ENCODE measurements at places on chromosomes 12 and 14.
A peak's percentile ranks its signal among the peaks of the same experiment; 100 is the strongest.

DNA sequence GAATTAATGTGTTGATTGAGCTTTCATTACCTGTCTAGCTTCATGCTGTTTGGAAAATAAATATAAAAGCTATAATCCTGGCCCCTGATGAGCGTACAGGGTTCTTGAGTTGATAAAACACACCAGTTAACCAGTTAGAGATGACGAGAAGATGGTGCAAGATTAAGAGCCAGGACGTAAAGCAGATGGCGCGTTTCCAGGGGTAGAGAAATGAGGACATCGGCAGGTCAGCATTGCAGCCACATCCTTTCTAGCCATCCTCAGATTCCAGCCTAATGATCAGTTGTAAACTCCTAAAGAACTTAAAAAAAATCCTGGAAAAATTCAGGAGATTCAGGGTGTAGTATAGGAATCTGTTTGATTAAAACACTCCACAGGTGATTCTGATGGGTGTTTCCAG is 203.7 kb downstream of the CACNA1C start:
- no peak for DNase-seq

- DNase-seq, result no peak
Observed at GRCh38 chr12:106957583-106957982, 1.9 kb downstream of the TMEM263 start.

DNA sequence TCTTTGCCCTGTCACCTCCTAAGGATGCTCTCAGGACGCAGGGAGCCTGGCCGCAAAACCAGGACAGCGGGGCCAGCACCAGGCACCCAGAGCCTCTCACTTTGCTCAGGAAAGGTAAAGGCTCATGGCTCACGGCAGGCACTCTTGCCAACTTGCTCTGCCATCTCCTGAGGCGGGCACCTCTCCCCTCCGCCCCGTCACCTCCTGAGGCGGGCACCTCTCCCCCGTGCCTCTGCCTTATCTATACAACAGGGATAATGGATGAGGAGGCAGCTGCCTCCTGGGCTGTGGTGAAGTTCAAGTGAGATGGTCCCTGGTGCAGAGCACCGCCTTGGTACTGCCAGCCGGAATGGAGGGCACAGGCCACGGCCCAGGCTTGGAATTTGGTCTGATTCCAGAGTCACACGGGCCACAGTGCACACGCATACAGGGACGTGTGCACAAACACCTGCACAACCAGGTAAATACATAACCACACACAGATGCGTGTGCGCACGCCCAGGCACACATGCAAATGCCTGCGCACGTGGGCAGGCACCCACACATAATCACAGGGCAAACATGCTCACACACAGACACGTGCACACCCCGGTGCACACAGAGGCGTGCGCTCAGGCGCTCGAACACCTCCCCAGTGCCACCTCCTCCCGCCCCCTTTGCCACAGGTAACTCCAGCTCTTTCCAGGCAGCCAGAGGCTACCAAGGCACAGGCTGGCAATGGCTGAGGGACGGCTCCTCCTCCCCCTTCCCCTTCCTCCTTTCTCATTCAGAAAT is 11.6 kb downstream of the DEGS2 start:
- no peak for DNase-seq

DNA sequence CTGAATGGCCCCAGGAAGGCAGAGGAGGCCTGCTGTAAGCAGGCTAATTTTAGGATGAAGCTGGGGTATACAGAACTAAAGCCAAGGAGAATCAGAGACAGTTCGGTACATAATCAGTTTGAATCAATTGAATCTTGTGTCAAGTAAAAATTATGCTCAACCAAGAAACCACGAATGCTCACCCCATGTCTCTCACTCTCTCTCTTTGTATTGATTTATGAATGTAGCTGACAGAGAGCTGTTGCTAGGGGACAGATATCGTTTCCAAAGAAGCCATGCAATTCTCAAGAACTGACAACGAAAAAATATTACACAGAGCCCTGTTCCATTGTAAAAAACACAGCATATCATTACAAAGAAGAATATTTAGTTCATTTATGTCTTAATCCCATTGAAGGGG is 151.1 kb upstream of the PKP2 start:
- DNase-seq, result no peak

GRCh38 chr14:103095210-103095778 is 769 bp downstream of the EXOC3L4 start:
- no peak for DNase-seq

GRCh38 chr12:10165421-10165820 is 6.5 kb downstream of the OLR1 start:
- DNase-seq, result no peak

GRCh38 chr14:68145036-68145435 is 325.5 kb downstream of the RAD51B start:
- DNase-seq, result no peak

DNA sequence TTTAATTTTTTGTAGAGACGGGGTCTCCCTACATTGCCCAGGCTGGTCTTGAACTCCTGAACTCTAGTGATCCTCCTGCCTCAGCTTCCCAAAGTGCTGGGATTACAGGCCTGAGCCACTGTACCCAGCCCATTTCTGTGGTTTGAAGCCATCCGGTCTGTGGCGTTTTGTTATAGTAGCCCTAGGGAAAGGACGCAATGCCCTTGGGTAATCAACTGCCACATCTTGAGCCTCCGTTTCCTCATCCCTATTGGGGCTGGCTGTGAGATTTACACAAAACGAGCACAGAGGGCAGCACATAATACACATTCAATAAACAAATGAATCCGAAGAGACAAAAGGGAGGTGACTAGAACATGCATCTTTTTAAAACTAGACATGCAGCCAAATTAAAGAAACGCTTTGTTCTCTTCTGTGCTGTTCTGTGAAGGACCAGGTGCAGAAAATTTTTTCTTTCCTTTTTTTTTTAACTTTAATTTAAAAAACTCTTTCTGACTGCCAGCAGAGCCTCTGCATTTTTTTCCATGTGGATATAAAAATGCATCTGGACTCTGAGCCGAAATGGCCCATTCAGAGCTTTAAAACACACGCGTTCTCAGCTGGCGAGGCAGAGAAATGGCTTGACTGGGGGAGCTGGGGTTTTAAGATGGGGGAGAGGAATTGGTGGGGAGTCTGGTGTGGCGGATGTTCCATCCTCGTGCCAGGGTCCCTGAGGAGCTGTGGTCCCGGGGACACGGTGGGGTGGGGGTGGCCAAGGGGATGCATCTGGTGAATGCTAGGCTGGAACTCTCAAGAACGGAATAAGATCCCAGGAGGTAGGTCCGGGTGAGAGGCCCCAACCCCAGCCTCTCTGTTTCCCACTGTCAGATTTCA is 119.0 kb downstream of the RBM19 start:
- no peak for DNase-seq

GRCh38 chr14:65302571-65303189 is 109.8 kb upstream of the FUT8 start:
- no peak for DNase-seq

DNA sequence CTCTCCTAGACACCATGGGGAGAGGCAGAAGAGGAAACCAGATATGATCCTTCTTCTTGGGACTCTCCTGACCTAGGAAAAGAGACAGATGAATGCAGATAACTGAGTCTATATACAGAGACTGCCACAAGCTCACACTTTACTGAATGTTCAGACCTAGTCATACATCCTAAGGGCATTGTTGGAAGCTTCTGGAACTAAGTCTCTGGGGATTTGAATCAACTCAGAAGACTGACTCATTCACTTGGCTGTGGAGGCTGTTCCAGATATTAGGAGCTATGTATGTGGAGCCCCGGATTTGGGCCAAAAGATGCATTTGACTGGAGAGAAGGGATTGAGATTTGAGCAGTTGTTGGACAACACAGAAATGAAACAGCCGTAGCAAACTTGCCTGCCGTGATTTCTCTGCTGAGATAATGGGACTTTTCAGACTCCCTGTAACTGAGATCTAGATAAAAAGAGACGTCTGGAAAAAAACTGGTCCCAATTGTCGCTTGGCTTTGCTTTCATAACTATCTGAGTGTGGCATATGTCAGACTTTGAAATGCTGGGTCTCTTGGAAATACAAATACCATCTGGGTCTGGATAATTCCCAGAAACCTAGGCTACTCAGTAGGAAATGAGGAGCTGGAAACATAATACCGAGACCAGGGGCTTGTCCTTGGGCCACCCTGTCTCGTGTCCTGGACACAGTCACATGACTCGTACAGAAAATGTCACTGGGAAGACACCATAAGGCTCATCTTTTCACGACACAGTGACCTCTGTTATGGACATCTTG is 396.8 kb downstream of the NUAK1 start:
- DNase-seq, result peak; percentile 55

DNA sequence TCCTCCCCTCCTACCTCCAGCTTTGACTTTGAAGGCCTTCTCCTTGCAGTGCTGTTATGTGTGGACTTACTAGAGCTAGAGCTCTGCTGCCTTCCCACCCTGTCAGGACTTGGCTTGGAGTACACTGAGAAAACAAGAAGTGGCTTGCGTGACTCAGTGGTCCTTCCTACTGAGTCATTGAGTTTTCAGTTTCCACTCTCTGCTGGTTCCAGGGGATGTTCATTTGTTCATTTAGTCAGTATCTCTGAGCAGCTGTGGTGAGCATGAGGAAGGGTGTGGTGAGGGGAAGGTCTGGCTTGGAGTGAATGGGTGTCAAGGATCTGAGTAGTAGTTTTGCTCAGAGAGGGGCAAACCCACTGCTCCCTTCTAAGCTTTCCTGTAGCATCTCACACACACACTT is 17.2 kb upstream of the ELK3 start:
- DNase-seq, result no peak

- DNase-seq, result no peak
Observed at GRCh38 chr14:96297000-96297399, 41.0 kb downstream of the BDKRB1 start.

DNA sequence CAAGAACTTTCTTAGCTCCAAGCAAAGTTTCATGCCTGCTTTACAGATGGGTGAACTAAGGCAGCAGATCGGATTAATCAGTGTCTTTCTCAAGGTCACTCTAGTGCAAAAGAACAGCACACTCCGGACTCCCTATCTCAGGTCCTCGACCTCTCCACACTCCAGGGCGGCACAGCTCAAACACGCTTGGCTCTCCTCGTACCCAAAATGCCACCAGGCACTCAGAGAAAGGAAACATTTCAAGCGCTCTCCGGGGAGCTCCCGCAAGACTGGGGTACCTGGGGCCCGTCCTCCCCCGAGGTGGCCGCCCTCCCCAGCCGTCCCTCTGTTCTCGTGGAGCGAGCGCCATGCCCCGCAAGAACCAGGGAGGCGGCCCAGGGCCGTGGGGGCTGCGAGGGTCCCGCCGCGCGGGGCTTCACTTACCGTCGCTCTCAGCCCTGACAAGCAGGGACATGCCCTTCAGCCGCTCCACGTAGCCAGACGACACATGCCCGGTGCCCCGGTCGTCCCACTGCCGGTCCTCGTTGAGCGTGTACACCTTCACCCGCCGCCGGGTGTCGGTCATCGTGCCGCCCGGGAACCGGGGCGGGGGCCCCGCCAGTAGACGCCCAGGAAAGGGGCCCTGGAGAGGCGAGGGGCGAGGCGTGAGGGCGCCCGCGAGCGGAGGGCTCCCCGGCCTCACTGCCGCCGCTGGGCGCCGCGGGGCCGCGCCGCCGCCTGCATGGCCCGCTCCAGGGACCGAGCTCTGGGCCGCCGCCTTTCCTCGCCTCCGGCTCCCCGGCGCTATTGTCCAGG is 830 bp downstream of the PPP4R3A start:
- DNase-seq, result peak; percentile 6

- DNase-seq, result no peak
Observed at GRCh38 chr14:26344596-26344995, 253.2 kb downstream of the NOVA1 start.

DNA sequence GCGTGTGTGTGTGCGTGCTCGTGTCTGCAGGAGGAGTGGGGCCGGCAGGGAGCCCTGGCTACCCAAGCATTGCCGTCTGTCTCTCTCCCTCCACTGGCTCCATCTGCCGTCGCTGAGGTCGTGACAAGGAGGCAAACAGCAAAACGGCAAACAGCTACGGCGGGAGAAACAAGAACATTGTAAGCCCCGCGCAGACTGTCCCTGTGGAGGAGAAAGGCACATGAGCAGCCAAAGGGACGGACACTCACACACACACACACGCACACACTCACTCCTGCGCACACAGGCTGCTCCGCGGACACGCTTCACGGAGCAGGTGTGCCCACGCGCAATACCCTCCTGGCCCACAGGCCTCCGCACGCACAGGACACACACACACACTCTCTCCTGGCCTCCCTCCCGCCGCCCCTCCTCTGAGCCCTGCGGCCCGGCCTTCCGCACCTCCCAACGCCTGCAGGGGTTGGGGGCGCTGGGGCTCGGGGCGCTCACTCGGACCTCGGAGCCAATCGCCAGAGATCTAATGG is 905 bp downstream of the CISTR start:
- no peak for DNase-seq

GRCh38 chr14:78836777-78837176 is 666.6 kb downstream of the NRXN3 start:
- peak; percentile 79 for DNase-seq

GRCh38 chr12:119613319-119613936 is 19.9 kb downstream of the TMEM233 start:
- DNase-seq, result no peak

GRCh38 chr14:24274101-24274543 is 2.7 kb upstream of the RABGGTA start:
- no peak for DNase-seq

DNA sequence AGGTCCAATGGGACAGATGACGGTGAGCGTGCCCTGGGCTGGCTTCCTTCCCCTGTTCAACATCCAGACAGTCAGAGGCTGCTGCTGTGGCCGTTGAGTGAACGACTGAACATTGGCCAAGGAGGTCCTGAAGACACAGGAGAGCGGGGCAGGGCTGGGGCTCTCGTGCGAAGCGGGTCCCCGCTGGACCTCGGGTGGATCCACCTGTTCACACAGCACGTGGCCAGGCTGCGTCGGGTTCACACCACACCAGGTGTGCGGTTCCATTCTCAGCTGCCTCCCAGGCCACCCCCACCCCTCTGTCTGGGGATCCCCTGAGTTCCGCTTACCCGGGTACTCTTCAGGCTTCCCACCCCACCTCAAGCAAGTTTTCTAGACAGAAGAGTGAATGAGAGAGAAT is 199.1 kb upstream of the PRMT8 start:
- DNase-seq, result no peak

DNA sequence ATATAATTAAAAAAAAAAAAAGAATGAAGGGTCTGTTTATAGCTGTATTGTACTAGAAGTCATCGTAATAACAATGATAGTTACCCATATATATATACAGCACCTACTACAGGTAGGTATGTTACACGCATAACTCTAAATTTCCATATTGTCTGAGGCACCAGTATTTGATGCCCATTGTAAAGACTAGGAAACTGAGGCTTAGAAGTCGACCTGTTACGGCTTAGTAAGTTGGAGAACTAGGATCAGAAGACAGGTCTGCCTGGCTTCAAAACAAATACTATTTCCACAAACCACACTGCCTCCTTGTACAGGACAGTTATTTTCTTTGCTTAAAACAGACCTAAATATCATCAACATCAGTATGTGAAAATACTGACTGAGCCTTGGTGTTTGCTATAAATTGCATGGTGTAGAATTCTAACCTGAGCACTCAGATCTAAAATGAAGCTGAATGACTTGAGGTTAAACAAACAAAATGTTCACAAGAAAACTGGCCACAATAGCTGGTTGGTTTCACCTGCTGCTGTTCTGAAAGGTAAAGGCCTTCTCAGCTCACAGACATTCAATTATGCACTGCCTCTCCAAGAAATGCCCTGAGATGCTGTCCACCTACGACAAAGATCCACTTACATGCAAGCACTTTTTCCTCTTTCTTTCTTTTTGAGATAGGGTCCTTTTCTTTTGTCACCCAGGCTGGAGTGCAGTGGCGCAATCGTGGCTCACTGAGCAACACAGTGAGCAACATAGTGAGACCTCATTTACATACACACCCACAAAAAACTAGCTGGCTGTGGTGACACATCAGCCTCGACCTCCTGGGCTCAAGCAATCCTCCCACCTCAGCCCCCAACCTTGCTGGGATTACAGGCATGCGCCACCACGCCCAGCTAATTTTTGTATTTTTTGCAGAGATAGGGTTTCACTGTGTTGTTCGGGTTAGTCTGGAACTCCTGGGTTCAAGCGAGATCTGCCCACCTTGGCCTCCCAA is 35.7 kb downstream of the SSH1 start:
- DNase-seq, result no peak
